ENCODE measurements at places on chromosomes 7 and 10. TPM values are rescaled to one million over a fixed set of nuclear protein-coding genes. Genes with fewer than 3 reads are reported as not detected.

DNA sequence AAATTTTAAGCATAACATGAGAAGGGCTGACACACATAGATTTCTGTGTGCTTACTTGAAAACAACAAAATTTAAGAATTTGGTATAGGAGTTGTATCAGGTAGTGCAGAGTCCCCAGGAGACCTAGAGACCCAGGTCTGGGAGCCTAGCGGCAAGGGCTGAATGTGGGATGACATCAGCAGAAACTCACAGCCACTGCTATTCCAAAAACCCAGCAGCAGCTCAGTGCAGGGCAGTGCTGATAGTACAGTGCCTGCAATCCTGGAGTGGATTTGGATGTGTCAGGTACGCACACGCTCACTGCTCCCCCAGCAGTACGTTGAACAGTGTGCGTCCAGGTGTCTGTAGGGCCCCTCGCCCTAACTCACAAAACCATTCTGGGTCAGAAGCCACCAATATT lies 87.1 kb downstream of the EGFR start:
- DNase-seq: no peak

GRCh38 chr10:106317554-106317953 lies 847.0 kb downstream of the SORCS1 start:
- DNase-seq: no peak

DNA sequence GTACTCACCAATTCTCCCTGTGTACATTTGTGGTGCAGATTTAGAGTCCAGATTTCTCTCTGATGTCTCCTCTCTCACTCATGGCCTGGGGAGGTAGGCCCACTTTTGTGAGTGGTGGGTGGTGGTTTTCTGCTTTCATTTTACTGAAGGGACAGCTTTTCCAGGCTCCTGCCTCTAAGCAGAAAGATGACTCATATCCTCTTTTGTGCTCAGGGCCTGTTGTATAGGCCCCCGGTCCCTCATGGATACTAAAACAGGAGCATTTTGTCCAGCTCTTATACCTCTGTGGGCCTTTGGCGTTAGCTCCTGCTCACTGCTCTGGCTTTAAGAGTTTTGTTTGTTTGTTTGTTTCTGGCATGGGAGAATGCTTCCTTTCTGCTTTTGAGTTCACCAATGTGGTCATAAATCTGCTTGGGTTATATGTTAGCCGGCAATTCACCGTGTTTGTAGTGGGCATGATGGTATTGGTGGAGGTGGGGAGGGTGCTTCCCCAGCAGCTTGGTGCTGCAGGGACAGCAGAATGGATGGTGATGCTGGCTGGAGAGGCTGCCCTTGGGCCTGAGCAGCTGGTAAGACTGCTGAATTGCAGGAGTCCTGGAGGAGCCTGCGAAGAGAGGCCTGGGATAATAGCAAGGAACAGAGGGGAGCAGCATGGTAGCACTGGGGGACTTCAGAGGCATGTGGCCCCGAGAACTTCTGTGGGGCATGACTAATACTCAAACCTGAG lies 468.7 kb downstream of the RPS24 start:
- peak; percentile 28 for DNase-seq

GRCh38 chr7:77822269-77822668 lies 23.7 kb downstream of the PHTF2 start:
- DNase-seq: no peak

GRCh38 chr10:93745408-93746065 lies 12.2 kb upstream of the LGI1 start:
- peak; percentile 33 for DNase-seq

The CUEDC2 gene
- 151 TPM for total RNA-seq

The NUTM2A gene
- total RNA-seq: 0.10 TPM

The SYT15B gene
- 1.1 TPM for total RNA-seq

The SORCS3 gene
- not detected for total RNA-seq

All from MG63 (cell line).